ENCODE measurements at places on chromosomes 16 and 17.

GRCh38 chr17:36066365-36066985 is 2.4 kb downstream of the CCL18 start:
- DNase-seq = no peak

DNA sequence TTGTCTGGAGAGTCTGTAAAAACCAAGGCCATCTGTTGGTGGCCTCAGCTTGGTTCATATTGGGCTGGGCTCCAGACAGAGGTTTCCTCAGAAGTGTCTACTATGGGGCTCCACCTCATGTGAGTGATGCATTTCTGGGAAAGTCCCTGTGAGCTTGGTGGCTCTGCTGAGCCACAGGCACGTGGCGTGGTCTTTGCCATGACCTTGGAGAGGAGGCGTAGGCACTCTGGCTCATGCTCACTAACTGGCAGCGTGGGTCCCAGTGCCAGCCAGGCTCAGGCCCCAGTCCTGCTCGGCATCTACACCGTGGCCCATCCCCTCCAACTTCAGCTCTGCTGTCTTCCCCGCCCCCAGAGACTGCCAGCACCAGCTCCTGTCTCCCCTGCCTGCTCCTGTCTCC is 10.7 kb upstream of the SMTNL2 start:
- DNase-seq = no peak

GRCh38 chr17:78365561-78366108 is 5.8 kb upstream of the SOCS3 start:
- DNase-seq = no peak

DNA sequence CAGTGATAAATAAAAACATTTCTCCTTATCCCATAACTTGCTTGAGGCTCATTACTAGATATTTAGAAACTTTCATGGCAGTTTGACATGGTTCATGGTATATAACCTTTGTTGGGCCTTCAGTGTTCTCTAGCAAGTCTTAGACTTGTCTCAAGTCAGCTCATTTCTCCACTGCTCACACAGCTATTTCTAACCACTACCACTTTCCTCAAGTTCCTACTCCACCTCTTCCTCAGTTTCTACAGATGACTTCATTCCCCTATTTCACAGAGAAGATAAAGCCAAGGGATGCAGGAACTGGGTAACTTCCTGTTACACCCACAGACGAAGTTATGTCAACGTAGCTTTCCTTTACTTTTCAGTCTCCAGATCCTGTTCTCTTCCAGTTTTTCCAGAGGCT is 23.2 kb downstream of the NLK start:
- no peak for DNase-seq

- DNase-seq = no peak
Observed at GRCh38 chr17:50864747-50865059, 1.5 kb downstream of the TOB1 start.

DNA sequence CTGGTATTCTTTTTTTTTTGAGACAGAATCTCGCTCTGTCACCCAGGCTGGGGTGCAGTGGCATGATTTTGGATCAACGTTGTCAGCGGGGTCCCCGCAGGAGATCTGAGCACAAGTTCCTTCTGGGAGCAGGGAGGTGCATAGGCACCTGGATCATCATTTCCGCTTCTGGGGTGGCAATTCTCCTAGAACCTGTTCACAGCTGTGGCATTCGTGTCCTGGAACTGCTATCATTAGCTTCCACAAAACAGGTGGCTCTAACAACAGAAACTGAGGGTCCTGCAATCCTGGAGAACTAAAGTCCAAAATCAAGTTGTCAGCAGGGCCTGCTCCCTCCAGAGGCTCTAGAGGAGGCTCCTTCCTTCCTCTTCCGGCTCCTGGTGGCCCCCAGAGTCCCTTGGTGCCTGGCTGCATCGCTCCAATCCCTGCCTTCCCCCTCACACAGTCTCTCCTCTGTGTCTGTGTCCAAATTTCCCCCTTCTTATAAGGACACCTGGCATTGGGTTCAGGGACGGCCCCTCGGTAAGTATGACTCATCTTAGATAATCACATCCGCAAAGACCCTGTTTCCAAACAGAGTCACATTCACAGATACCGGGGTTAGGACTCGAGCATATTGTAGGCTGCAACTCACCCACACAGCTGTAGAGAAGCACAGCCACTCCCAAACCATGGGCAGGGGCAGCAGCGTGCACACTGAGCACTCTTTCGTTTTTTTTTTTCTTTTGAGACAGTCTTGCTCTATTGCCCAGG is 43.5 kb upstream of the KLHDC4 start:
- no peak for DNase-seq

DNA sequence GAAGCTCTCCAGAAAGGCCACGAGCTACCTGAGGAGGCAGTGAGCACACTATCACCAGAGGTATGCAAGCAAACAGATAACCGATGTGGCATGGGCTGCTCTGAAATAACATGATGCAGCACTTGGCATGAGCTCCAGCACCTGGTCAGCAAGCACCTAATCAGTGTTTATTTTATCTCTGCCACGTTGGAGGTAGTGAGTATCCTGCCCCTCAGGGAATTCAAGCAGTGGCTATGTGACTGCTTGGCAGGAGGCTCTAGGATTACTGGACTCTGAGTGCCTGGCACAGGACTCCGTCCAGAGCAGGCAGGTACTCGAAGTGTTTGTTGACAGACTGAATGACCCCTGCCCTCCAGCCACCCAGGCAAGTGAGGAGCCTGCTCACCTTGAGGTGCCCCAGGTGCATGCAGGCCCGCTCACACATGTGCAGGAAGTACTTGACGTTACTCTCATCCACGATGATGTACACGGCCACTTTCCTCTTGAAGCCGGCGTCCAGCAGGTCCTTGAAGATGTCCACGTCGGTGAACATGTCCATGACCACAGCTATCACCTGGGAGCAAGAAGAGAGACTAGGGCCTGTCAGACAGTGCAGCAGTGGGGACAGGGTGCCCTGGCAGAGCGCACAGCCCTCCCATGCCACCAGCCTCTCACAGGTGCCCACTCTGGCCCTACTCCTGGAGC is 16.6 kb downstream of the FAM83G start:
- DNase-seq = no peak

- no peak for DNase-seq
Observed at GRCh38 chr16:79672524-79672923, 72.0 kb upstream of the MAF start.

- no peak for DNase-seq
Observed at GRCh38 chr17:45431531-45432404, 902 bp downstream of the ARHGAP27 start.

DNA sequence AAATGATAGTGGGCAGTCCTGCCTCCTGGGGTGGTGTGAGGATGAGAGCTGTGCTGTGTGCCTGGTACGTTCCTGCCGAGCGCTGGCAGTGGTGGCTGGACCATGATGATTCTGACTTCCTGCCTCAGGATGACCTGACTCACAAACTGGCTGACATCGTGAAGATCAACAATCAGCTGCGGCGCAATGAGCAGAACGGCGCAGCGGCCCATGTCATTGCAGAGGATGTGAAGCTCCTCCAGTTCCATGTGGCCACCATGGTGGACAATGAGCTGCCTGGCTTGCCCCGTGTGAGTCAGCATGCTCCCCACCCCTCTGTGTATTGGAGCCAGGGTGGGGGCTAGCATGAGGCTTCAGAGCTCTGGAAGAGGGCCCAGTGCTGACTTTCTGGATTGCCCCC is 13.1 kb downstream of the POLR2A start:
- DNase-seq = no peak

- no peak for DNase-seq
Observed at GRCh38 chr16:85969591-85969990, 70.6 kb downstream of the IRF8 start.

- no peak for DNase-seq
Observed at GRCh38 chr16:63922560-63922959, 1199.3 kb downstream of the CDH11 start.

DNA sequence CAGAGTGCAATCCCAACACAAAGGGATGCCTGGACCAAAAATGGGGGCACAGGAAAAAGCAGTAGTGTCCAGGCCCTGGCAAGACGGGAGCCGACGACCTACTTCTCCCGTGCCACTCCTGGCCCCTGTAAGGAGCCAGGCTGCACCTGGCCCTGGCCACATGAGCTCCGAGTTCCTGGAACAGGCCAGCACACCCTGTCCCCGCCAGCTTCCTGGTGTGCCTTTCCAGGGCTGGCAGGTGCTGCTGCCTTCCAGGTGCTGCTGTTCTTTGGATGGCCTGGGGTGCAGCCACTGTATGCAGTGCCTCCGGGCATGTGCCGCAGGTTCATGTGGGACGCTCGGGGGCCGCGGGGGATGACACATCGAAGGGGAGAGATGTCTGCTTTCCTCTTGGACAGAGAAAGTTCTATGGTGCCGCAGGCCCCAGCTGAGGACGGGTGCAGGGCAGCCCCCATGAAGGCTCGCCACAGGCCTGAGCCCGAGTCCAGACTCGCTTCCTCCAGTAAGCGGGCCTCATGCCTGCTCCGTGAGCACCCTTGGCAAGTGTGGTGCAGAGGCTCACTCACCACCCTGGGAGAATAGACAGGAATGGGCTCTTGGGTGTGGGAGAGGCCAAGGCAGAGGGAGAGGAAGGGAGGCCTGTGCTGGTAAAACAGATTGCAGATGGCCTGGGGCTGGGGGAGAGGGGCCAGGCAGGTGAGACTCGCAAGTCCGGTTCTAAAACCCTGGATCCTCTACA is 54.7 kb upstream of the FASN start:
- no peak for DNase-seq

DNA sequence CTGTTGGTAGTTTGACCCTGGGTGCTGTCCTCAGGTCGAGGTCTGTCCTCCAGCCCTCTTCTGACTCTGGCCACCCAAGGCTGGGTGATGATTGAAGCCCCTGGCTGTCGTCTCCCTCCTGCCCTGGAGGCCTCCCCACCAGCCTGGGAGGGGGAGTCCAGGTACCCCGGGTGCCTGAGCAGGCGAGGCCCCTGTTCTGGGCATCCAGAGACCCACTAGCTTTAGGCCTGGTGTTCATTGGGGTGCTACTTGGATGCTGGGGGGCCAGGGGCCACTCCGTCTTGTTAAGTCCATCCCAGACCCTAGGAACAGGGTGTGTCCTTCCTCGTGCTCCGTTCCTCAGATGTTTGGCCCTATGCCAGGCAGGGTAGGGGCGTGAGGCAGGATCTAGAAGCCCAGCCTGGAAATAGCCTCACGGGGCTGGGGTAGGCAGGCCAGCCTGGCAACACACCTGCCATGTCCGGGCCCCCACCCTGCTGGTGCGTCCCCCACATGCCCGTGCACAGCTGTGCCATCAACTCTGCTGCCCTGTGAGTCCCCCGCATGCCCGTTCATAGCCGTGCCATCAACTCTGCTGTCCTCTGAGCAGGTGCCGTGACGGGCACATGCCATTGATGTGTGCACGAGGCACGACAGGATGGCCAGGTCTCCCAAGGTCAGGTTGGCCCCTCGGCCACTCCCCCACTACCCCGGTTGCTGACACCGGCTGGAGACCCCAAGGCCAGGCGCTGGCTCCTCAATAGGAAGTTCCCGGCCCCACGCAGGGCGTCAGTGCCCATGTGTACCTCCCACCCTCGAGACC is 36.9 kb downstream of the GINS2 start:
- no peak for DNase-seq

DNA sequence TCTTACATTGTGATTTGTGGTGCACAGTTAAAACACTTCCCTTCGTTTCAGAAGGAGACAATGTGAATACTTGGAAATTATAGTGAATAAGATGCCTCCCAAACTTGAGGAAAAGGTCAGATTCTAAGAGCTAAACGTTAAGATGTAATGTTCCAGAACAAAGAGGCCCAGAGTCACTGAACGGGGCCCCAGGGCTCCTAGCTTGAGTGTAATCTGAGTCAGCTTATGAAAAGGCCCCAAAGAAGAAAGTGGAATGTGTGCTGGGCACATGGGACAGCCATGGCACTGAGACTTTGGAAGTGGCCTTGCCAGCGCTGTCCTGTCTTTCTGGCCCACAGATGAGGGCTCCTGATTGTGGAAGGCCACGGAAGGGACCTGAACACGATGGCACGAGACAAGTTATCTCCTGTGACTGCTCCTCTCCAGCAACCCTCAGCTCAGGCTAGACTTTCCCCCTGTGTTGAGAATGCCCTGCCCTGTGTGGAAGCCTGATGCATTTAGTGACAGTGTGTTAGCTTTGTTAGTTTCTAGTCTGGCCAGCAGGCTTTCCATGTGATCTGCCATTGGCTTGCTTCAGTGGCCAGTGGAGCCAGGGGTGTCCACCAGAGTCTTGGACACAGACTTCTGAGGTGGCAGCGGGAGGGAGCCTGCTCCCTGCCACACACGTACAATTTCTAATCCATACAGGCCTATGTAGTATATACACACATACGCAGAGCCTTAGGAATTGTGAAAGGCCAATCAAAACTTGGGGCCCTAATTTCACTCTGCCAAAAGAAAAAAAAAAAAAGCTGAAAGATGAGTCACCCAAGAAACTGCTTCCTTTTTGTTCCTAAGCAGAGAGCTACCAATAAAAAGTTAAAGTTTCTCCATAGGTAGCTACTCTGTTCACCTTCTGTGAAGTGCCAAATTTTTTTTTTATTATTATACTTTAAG is 13.1 kb downstream of the SPATA33 start:
- no peak for DNase-seq

DNA sequence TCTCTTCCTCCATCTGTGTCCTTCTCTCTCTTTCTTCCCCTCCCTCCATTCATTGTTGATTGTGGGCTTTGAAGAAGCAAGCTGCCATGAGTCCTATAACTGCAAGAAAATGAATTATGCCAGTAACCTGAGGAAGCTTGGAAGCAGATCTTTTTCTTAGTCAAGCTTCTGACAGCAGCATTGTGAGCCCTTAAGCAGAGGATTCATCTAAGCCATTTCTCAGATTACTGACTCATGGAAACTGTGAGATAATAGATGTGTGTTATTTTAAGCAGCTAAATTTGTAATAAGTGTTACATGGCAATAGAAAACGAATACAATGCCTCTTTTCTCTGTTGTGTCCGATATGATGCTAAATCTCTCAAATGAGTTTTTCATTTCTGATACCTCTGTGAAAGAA is 1109.7 kb downstream of the CDH11 start:
- no peak for DNase-seq

DNA sequence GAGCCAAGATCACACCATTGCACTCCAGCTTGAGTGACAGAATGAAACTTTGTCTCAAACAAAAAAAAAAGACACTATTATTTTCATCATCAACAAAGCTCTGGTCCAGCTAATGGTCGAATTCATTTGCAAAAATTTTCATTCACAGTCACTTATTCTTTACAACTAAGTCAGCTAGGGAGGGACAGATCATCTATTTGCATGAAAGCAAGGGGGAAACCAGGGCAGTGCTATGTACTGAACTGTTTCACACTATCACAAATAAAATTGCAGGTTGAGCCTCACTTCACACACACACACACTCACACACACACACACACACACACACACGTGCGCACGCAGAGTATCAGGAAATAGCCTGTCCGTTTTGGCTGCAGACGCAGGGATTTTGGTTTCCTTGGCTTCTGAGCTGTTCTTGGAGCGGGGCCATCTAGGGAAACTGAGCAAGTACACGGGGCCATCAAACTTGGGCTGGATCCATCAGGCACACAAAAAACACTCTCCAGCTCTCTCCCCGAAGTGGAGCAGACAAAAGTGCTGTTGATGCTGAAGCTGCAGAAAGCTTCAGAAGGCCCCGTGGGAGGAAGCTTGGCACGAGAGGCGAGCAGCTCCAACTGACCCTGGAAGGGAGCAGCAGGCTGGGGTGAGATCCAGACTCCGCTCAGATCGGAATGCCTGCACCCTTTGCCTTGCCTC is 44.3 kb upstream of the HELZ start:
- DNase-seq = no peak
